AG10803 (cell line): ENCODE measurements at places on chromosomes 12 and 14.

DNA sequence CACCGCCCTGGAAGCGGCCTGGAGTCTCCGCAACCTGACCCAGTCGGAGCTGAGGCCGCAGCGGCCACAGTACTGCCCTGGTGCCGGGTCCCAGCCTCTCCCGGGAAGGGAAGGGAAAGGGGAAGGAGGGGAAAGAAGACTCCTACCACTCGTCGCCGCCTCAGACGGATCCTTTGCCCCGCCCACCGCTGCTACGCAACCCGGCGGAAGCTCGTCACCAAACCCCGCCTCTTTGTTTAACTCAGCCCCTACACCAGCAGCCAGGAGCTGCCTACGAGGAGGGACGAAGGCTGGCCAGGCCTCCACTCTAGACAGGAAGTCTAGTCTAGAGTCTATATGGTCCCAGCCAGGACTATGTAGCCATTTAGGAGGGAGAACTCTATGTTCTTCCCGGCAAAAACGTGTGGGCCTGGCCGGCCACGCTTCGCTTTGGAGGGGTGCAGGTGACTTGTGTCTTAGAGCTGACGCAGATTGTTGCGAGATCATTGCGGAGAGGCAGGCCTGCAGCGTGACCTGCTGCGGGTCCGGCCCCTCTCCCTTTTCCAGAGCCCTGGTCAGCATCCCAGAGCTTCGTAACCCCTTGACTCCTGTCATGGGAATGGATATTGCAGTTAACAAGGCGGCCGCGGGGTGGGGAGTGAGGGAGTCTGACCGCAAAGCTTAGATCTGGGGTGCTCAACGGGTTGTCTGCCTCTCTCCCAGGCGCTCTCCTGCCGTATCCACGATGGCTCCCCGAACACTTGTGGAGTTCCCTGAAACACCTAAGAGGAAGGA lies at the start of gene RNF41:
TSS of gene RNF41 (minus strand) at position 166 of the 774 bp plus-strand sequence. CDS start 7,875 bp downstream, outside the sequence.
- DNase-seq: peak; percentile 98

DNA sequence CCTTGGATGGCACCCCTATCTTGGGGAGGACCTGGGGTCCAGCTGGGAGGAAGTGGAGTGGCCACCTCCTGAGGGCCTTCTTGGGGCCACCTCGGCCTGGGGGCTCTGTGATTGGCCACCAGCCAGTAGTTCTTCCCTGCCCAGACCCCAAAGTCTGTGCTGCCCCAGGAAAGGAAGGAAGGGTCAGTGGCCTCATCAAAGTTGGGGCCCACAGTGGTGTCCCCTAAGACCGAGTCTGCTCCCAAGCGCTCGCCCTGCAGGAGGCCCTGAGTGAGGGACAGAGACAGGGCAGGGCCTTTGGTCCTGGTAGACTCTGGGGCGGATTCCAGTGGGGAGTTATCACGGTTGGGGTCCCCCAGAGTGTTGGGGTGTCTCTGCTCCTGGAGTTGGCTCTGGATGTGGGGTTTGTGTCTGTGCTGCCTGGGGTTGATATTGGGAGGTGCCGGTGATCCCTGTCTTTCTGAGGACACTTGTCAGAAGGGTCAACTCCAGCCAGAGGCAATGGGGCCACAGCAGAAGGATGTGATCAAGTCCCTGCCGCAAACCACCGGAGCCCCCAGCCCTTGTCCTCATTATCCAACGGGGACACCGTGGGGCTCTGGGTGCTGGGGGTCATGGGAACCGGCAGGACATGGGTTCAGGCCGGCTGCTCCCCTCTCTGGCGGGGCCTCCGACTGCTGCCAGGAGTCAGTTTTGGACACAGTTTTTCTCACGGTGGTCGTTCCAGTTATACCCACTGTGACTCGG lies 364.3 kb downstream of the TMEM121 start:
- no peak for DNase-seq

GRCh38 chr12:53225635-53226424 lies 6.2 kb downstream of the RARG start:
- no peak for DNase-seq

- no peak for DNase-seq
Measured at GRCh38 chr14:101069666-101070362, 166.3 kb upstream of the RTL1 start.

- no peak for DNase-seq
Measured at GRCh38 chr12:120141336-120141735, 24.8 kb upstream of the RAB35 start.

GRCh38 chr12:8078398-8078797 lies 3.7 kb upstream of the NECAP1 start:
- DNase-seq: peak; percentile 72
